ENCODE measurements at places on chromosomes 7 and 10.
A peak's percentile ranks its signal among the peaks of the same experiment; 100 is the strongest.

DNA sequence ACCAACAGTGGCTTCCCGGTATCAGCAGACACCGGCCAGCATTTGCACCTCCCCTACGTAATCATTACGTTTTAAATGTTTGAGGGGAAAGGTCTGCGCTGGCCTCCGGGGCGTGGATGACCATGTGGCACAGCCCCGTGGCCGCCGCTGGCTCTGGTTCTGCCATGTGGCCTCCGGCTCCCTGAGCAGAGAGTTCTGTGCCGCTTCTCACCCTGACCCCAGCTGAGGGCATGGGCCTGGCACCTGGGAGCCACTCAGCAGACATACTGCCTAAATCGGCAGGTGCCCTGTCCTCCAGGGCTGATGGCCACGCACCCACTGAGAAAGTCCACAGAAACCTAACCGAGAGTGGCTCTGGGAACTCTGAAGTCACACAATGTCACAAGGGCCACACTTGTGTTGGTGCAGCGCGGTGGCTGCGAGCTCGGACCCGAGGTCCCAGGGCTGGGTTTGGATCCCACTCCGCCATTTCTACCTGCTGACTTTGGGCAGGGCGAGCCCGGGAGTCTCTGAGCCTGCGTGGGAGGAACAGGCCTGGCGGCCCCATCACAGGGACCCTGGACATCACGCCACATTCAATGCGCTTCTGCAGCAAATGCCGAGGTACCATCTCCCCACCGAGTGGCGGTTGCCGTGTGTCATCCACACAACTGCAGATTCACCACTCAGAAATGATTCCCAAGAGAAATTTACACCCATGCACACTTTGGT lies 25.3 kb downstream of the CFAP46 start:
- no peak for DNase-seq

DNA sequence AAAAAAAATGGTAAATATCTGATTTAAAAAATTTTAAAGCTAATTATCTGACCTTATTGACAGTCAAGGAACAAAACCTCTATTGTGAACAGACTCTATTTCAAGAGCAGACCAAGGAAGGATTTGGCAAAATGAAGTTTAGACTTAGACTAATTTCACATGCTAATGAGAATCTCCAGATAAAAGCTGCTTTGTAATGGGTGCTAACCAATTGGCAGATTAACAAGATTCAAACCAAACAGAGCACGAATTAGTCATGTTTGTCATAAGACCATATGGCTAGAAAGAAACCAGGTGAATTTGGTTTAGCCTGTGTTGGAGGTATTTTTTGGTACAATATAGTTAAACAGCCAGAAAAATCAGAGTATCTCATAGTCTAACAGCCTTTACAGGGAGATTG lies 429.1 kb upstream of the NFE2L3 start:
- DNase-seq: no peak

DNA sequence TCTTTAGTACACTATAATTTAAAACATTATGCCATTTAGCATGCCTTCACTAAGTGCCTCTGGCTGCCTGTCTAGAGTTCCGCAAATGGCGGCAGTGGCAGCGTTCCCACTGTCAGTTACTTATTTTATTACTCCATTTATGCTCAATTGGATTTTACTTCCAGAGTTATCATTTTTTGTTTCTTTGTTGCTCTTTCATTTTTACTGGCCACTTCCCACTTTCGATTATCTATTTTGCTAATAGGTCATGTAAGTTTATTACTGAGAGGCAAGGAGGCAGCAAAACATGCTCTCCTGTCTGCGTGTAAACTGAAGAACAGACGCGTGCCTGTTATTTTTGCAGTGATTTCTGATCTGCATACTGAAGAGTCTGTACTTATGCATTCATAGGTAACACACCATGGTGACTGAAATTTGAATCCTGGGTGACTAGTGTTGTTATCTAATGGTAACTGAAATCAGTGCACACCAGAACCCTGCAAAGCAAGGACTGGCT lies 23.1 kb downstream of the KDM7A start:
- DNase-seq: no peak

- DNase-seq: no peak
Measured at GRCh38 chr10:6117711-6118110, 28.9 kb downstream of the RBM17 start.

- peak; percentile 25 for DNase-seq
Measured at GRCh38 chr7:131827421-131827820, 271.0 kb upstream of the PODXL start.

DNA sequence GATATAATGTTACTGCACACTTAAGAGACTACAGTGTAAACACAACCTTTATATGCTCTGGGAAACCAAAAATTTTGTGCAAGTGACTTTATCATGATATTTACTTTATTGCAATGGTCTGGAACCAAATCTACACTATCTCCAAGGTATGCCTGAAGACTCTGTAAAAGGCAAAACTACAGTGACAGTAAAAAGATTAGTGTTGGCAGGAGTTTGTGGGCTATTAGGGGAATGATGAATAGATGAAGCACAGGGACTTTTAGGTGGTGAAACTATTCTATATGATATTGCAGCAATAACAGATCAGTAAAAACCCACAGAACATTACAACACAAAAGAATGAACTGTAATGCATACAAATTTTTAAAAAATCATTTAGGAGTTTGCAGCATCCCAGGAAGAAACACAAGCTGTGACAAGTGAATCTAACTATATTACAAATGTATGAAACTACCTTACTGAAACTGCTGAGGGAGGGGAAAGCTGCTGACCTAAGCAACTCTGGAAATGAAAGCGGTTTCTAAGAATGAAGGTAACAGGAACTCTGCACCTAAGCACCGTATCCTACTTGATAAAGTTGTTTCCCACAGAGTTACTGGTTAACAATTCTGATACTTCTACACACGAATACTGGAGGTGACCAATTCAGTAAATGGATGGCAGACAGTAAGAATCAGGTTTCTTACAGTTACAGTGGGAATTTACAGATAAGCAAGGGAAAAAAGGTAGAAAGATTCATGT lies 82.6 kb downstream of the ATE1 start:
- DNase-seq: no peak

DNA sequence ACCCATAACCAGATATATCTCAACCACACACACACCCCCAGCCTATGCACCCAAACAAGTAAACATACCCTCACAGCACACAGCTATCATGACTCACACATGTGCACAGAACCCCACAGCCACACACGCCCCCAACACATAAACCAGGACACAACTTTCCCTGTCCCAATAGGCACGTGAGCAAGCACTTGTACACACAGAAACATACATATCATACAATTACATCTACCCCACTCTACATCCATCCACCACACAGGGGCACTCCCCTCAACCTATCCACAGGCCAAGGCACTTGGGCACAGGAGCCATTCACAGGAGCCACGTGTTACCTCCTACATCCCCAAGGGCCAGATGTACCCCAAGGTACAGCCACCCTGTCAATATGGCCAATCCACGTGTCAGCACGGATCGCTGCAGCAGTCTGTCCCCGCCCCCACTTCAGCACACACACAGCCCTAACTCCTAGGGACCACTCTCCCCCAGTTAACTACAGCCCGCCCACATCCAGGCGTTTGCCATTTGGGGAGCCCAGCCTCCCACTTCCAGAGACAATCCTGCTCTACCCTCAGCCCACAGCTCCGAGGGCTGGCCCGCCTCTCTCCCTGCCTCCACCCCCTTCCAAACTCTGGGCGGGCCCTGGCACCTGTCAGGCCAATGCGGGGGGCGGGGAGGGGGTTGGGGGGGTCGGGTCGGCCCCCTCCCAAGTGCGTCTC lies 163.5 kb downstream of the SH3PXD2A start:
- DNase-seq: no peak

DNA sequence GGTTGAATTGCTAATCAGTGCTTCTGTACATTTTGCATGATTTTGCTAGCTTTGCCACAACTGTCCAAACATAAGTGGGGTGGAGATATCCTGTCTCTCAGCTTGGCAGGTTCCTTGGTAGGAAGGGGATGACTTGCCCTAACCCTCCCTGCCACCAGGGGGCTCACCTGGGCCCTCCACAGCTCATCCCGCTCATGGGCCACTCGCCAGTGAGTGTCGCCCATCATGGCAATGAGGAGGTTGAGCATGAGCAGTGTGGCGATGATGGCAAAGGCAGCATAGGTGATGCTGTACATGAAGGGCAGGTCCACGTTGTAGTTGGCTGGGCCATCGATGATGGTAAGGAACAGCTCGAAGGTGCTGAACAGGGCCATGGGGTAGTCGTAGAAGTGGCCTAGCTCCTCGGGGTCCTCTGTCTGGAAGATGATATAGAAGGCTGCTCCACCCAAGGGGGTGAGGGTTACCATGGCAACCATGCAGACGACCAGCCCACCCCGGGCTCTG lies 12.2 kb downstream of the TRPV6 start:
- no peak for DNase-seq

DNA sequence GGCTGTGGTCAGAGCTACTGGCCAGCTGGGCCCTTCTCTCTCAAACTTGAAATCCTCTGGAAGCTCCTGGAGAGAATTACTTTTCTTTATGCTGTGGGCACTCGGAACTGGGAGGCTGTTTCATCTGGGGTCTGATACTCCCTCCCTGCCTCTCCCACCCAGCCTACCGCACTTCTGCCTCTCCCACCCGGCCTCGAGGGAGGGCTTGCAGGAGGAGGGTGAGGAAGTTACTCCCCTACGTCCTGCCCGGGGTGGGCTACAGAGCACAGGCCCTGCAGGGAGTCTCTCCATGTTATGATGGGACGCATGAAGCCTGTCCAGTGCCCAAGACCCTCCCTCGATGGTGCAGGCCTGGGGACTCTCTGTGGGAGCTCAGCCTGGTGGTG lies 584.6 kb upstream of the MKI67 start:
- no peak for DNase-seq

DNA sequence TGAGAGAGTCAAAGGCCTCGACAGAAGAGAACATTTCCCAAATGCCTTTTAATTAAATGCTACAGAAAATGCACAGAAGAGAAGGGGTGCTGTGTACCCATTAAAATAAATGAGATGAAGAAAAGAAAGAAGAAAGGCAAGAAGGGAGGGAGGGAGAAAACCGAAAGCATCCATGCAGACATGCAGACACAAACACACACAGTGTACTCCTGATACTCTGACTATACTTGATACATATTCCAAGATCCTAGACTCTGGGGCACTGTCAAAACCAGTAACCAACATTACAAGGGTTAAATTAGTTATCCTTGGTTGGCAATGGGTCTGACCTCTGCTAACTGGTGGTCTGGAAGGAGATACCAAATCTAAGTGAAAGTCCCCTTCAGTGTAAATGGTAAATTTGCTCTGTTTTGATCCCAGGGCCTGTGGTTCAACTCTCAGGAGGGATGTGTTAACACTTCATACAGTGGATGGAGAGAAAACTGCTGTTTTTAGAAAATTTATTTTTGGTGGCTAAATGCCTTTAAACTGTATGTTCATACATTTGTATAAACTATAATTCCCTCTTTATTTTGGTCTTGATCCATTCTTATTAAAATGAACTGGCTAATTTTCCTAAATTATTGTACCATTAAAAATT lies 241.3 kb downstream of the GLI3 start:
- no peak for DNase-seq

- DNase-seq: no peak
Measured at GRCh38 chr7:41586931-41587640, 115.8 kb downstream of the INHBA start.

- DNase-seq: peak; percentile 71
Measured at GRCh38 chr10:27558612-27559020, 54.5 kb downstream of the RAB18 start.

DNA sequence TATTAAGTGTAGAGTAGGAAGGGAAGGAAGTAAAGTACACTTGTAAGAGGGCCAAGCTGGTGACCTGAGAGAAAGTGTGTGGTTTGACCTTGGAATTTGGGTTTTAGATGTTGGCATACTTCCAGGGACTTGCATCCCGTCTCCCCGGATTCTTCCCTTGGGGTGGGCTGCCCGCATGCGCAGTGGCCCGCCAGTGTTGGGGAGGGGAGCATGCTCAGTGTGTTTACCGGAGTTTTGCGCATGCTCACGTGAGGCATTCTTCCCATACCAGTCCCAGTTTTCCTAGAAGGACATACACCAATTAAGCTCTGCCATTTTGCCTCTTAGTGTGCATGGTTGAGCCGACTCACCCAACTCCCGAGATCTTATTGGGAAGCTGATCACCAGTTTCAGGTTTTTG lies 9.4 kb downstream of the PDSS1 start:
- DNase-seq: no peak

GRCh38 chr10:103854686-103855391 lies 537 bp downstream of the SH3PXD2A start:
- DNase-seq: peak; percentile 72

- no peak for DNase-seq
Measured at GRCh38 chr7:145293228-145293701, 457.4 kb upstream of the TPK1 start.

DNA sequence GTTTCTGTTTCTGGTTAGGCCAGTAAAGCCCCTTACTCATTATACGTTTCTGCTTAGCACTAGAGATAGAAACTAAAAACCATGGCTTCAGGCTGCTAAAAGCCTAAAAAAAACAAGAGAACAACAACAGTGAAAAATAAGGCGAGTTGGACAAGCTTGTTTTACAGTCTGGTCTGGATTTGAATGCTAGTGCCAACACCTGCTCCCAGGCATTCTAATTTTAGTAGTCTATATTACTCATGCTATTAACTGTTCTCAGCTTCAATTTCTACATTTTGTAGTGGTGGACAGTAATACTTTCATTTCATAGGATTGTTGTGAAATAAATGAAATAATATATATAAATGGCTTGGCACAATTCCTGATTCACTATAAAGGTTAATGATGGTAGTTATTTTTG lies 108.5 kb downstream of the HBP1 start:
- no peak for DNase-seq

DNA sequence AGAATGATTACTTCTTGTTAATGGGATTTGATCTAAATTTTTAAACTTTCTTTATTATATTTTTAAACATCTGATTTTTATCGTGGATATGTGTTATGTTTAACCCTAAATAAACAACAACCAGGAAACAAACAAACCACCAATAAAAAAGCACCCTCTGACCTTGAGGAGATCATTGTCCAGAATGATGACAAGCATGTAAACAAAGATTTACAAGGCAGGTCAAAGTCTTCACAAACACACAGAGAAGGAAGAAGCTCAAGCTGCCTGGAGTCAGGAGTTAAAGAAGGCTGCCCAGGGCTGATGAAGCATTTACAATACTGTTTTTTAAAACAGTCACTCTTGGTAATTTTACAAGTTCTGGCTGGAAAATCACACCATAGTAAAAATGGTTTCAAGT lies 31.0 kb upstream of the EGFR start:
- DNase-seq: no peak

GRCh38 chr7:604001-604883 lies 84.6 kb upstream of the PDGFA start:
- DNase-seq: no peak
